ENCODE measurements at places on chromosomes 7 and 10.

DNA sequence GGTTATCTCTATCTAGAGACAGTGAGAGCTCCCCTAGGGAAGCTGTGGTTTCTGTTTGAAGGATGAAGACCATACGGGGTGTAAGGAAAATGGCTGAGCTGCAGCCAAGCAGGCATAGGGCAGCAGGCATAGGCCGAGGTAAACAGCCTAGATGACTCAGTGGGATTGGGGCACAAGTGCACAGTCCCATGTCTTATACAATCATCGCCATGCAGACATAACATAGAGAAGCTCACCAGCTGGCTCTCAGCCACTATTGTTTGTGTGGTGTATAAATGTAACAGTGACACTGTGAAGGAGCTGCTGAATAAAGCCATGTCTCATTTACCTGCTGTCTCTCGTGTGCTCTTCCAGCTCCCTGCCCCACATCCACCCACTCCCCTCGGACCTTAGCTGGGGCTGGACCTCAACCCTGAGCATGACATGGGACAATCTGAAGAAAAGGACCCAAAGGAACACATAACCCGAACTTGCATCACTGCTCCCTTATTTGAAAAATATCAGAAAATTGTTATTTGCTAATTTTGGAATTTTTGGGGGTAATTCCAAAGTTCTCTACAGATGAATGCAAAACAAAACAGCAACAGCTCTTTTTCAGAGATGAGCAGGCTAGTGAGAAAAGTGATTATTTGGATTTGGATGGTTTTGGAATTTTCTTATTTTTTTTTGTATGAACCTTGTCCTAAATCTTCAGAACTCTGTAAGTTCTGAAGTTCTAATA lies 582.7 kb downstream of the REEP3 start:
- DNase-seq, result no peak

DNA sequence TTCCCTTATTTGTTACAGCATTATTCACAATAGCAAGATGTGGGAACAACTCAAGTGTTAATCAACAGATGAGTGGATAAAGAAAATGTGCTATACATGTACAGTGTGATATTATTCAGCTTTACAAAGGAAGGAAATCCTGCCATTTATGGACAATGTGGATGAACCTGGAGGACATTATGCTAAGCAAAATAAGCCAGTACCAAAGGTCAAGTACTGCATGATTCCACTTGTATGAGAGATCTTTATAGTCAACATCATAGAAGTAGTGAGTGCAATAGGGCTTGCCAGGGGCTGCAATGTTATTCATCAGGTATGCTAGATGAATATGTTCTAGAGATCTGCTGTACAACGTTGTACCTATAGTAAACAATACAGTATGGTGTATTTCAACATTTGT lies 138.5 kb upstream of the AGR3 start:
- DNase-seq, result no peak

GRCh38 chr7:94133460-94133859 lies 129.3 kb upstream of the BET1 start:
- DNase-seq, result no peak

- DNase-seq, result no peak
These were observed 16.3 kb upstream of the ABLIM1 start for GRCh38 chr10:114674346-114674745.

- DNase-seq, result no peak
These were observed 117.4 kb downstream of the SFMBT2 start for GRCh38 chr10:7293378-7293920.

- DNase-seq, result no peak
These were observed 930 bp downstream of the GIMAP6 start for GRCh38 chr7:150631084-150631826.

All from NCI-H2081 (cell line).